ENCODE measurements at places on chromosomes 4 and X.

GRCh38 chrX:147832707-147833348, 78.9 kb upstream of the FMR1 start:
- DNase-seq = no peak

- no peak for DNase-seq
Observed at GRCh38 chr4:177517862-177518261, 75.6 kb upstream of the AGA start.

GRCh38 chr4:3866813-3867129, 100.6 kb downstream of the ADRA2C start:
- no peak for DNase-seq

DNA sequence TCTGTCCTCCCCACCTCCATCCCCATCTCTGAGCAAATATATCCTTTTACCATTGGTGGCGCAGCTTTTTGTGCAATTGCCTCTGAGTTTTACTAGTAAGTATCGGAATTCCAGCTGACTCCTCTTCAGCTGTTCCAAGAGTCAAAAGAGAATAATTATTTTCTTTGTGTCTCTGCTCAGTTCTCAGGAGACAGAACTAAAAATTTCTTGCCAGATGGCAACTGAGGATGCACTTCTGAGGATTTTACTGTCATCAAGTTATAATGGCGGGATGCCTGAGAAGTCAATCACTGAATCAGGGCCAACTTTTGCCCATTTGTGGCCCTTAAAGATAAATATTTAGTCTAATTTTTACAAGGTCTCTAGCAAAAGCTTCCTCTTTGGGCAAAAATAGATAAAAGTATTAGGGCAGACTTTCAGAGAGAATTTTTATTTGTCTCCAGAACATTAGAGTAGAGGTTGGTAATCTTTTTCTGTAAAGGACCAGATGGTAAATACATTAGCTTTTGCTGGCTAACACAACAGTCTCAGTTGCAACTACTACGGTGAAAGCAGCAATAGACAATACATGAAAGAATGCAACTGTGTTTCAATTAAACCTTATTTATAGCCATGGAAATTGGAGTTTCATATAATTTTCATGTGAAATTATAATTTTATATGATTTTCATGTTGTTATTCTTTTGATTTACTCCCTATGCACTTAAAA, 15.6 kb upstream of the ADGRA3 start:
- DNase-seq = no peak

- DNase-seq = no peak
Observed at GRCh38 chrX:68043713-68044438, 389.4 kb downstream of the OPHN1 start.

DNA sequence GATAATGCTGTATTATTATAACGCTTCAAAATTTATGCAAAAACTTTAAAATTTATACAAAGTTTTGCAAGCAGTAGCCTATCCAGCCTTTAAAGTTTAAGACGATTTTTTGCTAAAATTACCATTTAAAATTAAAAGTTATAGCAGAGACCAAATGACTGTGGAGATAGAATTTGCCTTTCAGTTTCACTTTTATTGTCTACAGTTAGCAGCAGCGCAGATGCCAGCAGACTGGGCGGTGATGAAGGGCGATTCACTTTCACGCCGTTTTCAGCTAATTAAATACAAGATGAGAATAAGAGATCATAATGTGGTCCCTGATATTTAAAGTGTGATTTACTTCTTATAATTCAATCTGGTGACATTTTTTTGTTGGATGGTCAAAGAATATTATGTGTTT, 1381.5 kb upstream of the ADGRL3 start:
- DNase-seq = no peak

- DNase-seq = no peak
Observed at GRCh38 chr4:177097291-177097690, 212.4 kb upstream of the NEIL3 start.

- no peak for DNase-seq
Observed at GRCh38 chr4:159736411-159736810, 633.5 kb downstream of the RAPGEF2 start.

- DNase-seq = no peak
Observed at GRCh38 chrX:85573801-85574200, 194.3 kb upstream of the POF1B start.

- no peak for DNase-seq
Observed at GRCh38 chr4:150106886-150107285, 28.6 kb downstream of the DCLK2 start.

DNA sequence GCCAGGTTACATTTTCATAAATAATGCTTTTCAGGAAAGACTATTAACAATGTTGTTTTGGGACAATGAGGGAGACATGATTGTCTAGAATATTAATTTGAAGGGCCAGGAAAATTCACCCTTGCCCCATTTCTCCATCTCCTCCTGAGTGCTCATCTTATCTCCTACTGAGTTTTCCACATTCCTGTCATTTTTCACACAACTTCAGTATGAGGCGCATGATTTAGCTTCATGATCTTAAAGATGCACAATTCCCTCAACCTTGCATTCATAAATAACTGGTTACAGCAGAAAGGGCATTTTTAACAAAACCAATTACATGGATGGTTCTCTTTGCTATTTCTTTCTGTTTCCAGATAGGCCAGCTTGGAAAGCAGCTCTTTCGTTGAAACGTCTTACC, 1699.2 kb upstream of the IGFBP7 start:
- DNase-seq = no peak

GRCh38 chr4:11287055-11287454, 141.6 kb downstream of the HS3ST1 start:
- no peak for DNase-seq

GRCh38 chr4:69781458-69782418, 21.3 kb upstream of the SULT1B1 start:
- no peak for DNase-seq

DNA sequence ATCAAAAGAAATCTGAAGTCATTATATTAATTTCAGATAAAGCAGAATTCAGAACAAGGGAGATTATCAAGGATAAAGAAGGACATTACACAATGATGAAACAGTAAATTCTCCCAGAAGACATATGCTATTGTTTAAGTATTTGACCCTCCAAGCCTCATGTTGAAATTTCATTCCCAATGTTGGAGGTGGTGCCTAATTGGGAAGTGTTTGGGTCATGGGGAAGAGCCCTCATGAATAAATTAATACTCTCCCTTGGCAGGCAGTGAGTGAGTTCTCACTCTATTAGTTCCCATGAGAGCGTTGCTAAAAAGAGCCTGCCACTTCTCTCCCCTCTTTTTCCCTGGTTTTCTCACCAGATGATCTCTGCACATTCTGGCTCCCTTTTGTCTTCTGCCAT, 249.9 kb upstream of the GRIA3 start:
- DNase-seq = no peak

DNA sequence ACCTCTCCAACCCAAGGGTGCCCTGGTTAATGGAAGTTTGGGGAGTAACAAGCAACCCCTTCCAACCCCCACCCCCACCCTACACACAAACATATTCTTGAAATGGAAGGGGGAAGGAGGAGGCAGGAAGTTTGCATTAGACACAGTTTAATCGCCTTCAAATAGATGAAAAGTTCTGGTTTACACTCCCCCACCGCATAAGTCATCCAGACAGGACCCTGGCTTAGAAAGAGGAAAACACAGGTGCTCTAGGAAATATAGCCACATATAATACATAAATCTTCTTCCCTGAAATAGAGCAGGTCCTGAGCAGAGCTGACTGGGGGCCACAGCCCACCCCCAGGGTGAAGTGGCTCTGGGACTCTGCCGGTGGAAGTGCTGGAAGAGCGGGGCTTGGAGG, 25.1 kb downstream of the SASH3 start:
- DNase-seq = no peak

DNA sequence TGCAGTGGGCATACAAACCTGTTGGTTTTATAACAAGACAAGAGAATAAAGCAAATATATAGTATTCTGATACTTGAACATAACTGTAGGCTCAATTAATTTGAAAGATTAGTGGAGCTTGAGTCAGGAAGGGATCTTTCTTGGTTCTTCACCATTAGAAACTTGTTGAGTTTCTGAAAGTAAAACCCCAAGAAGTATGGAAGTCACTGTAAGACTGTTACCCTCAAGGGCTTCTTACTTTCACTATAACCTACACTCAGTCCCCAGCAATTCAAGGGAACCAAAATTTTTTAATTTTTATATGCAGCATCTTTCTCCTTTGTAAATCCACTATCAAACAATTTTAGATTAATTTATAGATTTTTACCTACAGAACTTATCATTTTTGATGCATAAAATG, 2019.2 kb upstream of the ADGRL3 start:
- DNase-seq = no peak

GRCh38 chrX:63283348-63283747, 67.8 kb downstream of the SPIN4 start:
- DNase-seq = no peak

- no peak for DNase-seq
Observed at GRCh38 chr4:61675464-61675863, 475.3 kb downstream of the ADGRL3 start.

- DNase-seq = no peak
Observed at GRCh38 chr4:134510544-134510943, 309.0 kb upstream of the PABPC4L start.
